HS-5 (cell line): ENCODE measurements at places on chromosomes 4 and X.

DNA sequence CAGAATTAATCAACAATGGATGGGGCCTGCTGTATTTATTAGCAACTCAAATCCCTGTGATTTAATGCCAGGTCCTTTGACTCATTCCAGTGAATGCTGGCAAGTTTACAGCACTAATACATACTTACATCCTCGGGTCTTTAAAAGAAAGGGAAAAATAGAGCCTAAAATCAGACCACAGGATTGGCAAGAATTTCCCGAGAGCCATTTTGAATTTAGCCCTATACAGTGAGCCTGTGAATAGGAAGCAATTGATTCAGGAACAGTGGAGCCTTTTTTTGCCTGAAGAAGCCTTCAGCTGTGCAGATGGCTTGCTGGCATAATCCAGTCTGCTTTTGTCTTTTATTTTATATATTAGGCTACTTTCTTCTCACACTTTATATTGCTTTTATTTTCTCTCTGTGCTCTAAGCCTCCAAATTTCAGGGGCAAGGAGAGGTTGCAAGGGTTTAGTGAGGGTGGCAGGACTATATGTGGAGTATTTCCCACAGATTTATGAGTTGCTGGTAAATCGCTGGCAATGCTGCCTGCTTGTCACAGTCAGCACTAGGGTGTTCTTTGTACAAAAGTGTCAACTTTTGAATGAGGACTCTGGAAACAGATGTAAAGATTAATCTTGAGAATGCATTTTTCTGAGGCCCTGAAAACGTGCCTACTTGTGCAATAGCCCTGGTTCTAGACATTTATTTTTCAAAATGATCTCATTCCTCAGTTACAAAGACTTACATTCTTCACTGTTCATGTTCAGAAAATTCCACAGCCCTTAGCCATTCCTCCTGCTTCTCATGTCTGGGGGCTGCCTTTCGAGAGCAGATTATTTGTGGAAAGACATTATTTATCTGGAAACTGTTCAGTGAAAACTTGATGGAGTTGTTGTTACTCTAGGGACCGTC is 303.5 kb downstream of the SPRY1 start:
- DNase-seq: peak; percentile 65

GRCh38 chr4:110614173-110614963 is 8.5 kb downstream of the PITX2 start:
- no peak for DNase-seq

DNA sequence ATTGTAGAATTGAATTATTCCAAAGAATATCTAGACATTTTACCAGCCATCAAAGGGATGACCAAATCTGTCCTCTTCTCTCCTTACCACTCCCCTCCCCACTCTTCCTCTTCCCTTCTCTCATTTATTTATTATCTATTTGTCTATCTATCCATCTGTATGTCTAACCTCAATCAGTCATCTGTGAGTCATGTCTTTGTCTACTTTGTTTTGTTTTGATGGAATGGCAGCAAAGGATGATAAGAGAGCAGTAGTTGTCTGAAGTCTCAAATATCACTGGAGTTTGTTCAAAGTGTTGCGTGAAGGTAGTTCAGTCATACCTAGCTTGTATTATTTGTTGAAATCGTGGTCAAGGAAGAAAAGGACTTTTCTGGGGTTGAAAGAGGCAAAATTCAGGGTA is 34.7 kb upstream of the PGRMC2 start:
- DNase-seq: peak; percentile 30

DNA sequence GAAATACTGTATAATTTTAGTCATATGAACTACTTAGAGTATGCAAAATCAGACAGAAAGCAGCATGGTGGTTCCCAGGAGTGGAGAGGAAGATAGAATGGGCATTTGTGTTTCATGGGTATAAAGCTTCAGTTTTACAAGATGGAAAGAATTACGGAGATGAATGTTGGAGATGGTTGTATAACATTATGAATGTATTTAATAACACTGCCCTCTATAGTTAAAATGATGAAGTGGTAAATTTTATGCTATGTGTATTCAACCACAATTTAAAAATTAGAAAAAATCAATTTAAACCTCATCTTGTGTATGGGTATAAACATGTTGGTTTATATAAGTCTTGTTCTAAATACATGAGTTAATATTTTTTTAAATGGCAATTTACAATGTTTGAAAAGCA is 521.1 kb downstream of the FSTL5 start:
- DNase-seq: no peak

GRCh38 chr4:71151054-71151453 is 157.6 kb downstream of the DCK start:
- no peak for DNase-seq

GRCh38 chr4:89751416-89751815 is 85.5 kb downstream of the SNCA start:
- no peak for DNase-seq

GRCh38 chrX:12330841-12331240 is 192.6 kb downstream of the FRMPD4 start:
- no peak for DNase-seq

- no peak for DNase-seq
These were observed 1885.5 kb upstream of the ADGRL3 start for GRCh38 chr4:59314637-59315036.

- DNase-seq: no peak
These were observed 60.2 kb upstream of the HS3ST1 start for GRCh38 chr4:11488657-11489452.

DNA sequence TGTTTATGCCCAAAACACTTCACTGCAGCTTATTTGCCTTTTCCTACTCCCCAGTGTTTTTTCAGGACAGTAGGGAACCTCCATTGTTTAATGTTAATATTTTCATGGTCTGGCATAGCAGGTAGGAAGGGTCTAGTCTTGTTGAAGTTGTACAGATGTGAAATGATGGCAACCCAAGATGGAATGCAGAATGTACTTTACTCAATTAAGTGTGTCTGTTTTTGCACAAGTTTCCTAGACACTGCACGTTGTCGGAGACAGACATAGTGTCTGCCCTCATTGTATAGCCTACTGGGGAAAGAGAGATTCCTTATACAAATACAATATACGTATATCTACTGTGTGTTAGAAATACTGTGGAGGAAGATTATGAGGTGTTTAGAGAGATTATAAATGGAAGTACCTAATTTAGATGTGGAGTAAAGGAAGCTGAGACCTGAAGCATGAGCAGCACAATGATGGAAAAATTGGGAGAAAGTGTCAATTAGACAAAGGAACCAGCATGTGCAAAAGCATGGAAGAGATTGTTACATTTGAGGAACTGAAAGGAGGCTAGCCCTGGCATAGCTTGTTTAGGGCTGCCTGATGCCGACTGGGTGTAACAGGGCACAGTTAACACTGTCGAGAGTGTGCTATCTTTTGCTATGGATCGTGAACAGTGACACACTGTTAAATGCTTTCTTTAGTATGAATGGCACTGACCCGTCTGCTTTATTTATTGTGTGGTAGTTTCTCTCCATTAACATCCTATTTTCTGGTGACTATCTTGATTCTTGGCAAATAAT is 18.4 kb downstream of the CPEB2 start:
- DNase-seq: no peak

DNA sequence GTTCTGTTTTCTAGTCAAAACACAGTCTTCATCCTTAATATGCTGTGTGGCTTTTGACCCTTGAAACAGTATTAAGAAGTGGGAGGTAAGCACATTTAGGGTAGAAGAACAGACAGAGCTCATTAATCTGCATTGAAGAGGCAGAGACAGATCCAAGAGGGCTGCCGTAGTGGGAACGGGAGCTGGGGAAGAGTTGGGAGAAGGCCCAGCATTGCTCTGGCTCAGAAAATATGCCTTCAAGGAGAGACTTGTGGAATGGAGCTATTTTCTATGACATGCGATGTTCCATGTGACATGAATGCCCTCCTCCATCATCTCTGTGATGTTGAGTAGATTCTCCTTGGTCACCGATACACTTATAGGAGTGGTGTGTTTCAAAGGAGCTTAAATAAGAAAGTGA is 273.3 kb upstream of the BOD1L1 start:
- DNase-seq: no peak

- DNase-seq: no peak
These were observed 158.6 kb downstream of the C4orf33 start for GRCh38 chr4:129254526-129254925.

DNA sequence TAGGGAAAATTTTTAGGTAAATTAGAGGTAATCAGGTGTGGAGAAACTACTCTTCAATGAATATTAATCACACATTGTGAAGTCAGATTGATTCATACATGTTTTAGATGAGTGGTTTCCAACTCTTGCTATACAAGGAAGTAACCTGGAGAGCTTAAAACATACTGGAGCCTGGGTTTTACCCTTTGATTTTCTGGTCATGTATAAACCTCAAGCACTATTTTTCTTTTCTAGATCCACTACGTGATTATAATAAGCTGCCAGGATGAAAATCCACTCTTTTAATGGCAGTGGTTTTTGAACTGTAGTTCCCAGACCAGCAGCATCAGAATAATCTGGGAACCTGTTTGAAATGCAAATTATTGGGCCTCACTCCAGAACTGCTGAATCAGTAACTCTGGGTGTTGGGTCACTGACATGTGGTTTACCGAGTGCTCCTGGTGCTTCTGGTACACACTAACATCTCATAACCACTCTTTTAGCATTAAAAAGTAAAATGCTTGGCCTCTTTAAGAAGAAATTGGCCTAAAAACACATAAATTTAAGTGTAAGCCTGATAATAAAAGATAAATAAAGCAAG is 63.4 kb downstream of the DCAF12L1 start:
- no peak for DNase-seq

DNA sequence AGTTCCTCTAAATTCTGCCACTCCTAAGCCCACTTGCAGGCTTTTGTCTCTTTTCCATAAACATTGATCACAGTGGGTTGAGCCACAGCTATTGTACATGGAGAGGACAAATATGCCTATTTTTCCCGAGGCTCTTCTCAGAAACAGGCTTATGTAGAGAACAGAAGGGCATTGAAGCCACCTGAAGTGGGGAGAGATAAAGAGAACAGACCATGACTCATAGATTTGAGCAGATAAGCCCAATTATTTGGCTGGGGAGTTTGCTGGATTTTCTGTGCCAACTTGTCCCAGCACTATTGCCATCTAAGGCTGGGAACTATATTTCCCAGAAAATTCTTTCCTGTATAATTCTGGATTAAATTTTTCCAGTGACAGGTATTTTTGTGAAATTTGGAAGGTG is 446.1 kb upstream of the RPS6KA3 start:
- DNase-seq: no peak

- no peak for DNase-seq
These were observed 426.1 kb downstream of the PABPC4L start for GRCh38 chr4:133775469-133775868.

- DNase-seq: peak; percentile 25
These were observed 353 bp upstream of the SMIM10 start for GRCh38 chrX:134990475-134990800.

GRCh38 chrX:71143508-71143907 is 1.1 kb upstream of the NLGN3 start:
- DNase-seq: no peak

- no peak for DNase-seq
These were observed 67.4 kb downstream of the RASGEF1B start for GRCh38 chr4:81404294-81404693.

GRCh38 chr4:182246401-182247205 is 3.4 kb downstream of the TENM3 start:
- DNase-seq: no peak

- DNase-seq: no peak
These were observed 7.5 kb downstream of the SMIM10 start for GRCh38 chrX:134998246-134998645.

GRCh38 chr4:134687646-134688628 is 486.3 kb upstream of the PABPC4L start:
- no peak for DNase-seq

DNA sequence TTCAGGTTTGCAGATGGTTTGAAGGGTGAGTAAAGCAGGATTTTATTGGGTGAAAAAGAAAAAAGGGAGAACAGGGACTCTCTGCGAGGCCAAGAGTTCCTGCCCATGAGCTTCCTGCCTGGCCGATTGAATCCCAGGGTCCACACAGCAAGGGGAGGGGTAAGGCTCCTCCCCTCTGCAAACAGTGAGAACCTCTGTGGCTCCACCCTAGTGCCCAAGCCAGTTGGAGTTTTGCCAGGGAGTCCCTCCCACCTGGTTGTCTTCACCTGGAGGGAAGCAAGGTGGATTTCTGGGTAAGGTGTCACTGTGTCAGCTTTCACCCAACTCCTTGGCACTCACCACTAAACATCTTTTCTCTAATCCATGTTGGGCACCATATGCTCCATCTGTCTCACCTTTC is 70.9 kb downstream of the PDHA2 start:
- no peak for DNase-seq

- DNase-seq: no peak
These were observed 219.8 kb upstream of the GYPA start for GRCh38 chr4:144360146-144360793.

GRCh38 chr4:139806929-139807328 is 141.3 kb downstream of the MGST2 start:
- no peak for DNase-seq

GRCh38 chr4:20617678-20618396 is 82.4 kb upstream of the PACRGL start:
- no peak for DNase-seq

DNA sequence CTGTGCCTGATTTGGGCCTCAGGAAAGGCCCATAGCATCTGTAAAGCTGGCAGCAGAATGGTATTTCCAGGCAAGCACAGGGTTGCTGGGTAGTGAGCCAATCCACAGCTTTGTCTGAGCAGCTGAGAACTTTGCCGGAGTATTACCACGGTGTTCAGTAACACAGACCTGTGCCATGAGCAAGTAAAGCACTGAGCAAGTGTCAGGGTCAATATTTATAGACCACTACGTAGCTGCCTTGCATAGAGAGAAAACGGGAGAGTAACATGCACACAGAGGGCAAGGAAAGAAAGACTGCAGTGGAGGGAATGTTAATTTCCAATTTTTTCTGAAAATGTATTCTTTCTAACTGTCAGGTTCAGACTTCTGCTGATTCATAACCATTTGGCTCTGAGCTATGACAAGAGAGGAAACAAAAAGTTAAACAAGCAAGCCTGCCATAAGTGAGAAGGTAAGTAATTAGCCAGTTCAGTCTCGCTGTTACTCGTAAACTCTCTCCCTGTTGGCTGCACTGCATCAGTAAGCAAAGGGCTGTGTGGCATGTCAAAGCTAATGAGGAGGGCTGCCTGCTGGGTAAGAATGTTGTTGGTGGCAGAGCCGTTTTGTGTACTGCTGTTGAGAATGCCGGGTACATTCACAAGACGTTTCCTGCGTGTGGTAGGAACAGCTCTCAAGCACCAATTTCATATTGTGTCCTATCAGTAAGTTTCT is 238.1 kb downstream of the BMPR1B start:
- no peak for DNase-seq

GRCh38 chr4:54961357-54961975 is 163.9 kb downstream of the KDR start:
- DNase-seq: peak; percentile 28

DNA sequence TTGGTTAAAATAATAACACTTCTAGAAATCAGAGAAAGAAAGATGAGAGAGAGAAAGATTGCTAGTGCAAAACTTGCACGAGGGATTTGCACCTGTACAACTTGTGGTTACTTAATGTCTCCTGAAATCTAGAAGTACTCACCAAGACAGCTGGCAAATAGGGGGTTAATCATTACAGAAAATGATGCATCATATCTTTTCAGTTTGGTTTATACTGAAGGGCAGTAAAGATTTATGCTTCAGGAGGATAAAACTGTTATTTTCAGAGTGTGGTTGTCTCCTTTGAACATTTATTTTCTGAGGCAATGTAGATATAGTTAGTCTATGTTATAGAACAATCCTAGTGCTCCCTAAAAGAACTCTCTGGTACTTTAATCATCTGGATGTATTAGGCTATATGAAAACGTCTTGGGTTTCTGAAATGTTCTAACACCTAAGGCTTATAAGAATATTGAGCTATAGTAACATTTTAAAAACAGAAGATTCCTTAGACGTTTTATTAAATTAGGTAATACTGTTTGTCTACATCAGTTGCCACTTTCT is 13.3 kb downstream of the ATOH1 start:
- no peak for DNase-seq
